ENCODE measurements at places on chromosomes 7 and 10.

DNA sequence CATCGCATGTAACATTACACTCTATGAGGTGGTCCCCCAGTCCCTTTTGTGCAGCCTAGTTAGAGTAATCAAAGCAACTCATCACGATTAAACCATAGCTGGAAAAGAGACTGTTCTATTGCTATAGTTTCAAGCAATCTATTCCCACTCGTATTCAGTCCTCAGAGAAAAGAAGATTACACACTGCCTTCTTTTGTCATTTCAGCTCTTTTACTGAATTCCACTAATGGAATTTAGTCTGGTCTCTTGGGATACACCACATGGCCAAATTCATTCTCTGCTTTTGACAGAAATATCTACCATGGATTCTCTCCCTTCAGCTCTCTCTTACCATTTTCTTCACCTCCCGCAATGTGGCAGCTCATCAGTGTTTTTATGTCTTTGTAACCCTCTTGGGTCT, 108.9 kb upstream of the HDAC9 start:
- no peaks in the 10 kb centered on the region for H3K36me3 ChIP-seq
- peak overlapping the region; percentile 3 for H3K27ac ChIP-seq
- DNase-seq = no peak
- no peaks in the 10 kb centered on the region for H3K27me3 ChIP-seq

- no peak overlapping the region for H3K4me3 ChIP-seq
- DNase-seq = no peak
- peaks cover 1% of the 10 kb centered on the region for H3K27me3 ChIP-seq
- H3K27ac ChIP-seq = no peak overlapping the region
- H3K36me3 ChIP-seq = peaks cover 12% of the 10 kb centered on the region
Observed at GRCh38 chr7:156279635-156280034, 360.9 kb upstream of the RNF32 start.

DNA sequence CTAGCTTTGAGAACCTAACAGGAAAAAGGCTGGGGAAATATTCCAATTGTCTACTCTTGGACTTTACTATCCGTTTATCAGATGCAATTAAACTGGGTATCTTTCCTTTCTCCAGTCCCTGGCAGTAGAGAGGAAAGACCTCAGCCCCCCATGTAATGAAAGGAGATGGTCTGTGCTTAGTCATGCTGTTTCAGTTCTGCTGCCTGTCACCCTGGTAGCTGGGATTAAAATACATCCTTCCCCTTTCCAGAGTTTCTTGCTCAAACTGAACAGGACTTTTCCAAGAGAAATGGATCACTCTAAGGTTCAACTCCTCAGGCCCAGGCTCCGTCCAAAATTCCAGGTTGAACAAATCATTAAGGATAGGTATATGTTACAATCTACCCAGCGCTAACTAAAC, 202.9 kb downstream of the PTEN start:
- H3K4me1 ChIP-seq = no peaks in the 10 kb centered on the region
- no peak overlapping the region for H3K4me3 ChIP-seq
- no peak for DNase-seq
- H3K36me3 ChIP-seq = peaks cover 4% of the 10 kb centered on the region
- H3K27ac ChIP-seq = no peak overlapping the region

- H3K27me3 ChIP-seq = peaks cover 5% of the 10 kb centered on the region
- H3K4me1 ChIP-seq = peaks cover 14% of the 10 kb centered on the region
- no peak for DNase-seq
- H3K4me3 ChIP-seq = no peak overlapping the region
Observed at GRCh38 chr7:74584160-74584954, 73.2 kb upstream of the GTF2I start.

DNA sequence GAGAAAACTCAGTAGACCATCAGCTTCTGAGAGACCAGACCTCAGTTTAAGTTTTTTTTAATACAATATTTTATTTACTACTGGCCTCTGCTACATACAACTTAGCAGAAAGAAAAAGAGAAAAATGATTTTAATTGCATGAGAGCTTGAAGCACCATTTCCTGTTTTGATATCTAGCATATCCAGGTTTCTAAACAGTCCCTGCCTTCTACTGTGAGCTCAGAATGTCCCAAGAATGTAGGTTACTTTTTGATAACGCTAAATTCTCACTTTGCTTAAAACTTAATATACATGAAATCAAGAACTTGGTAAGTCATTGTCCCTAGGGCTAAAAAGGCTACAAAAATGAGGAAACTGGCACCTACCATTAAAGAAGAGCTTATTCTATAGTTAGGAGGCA, 7.0 kb downstream of the TMEM243 start:
- no peaks in the 10 kb centered on the region for H3K4me1 ChIP-seq
- no peak for DNase-seq
- no peak overlapping the region for H3K4me3 ChIP-seq
- peaks cover 6% of the 10 kb centered on the region for H3K36me3 ChIP-seq
- no peak overlapping the region for H3K27ac ChIP-seq

GRCh38 chr10:79378647-79379511, 31.6 kb downstream of the PPIF start:
- H3K36me3 ChIP-seq = no peaks in the 10 kb centered on the region
- DNase-seq = no peak
- no peak overlapping the region for H3K4me3 ChIP-seq
- H3K27me3 ChIP-seq = peaks cover 1% of the 10 kb centered on the region
- H3K27ac ChIP-seq = no peak overlapping the region

GRCh38 chr7:140317597-140317996, 80.7 kb downstream of the SLC37A3 start:
- H3K4me1 ChIP-seq = no peaks in the 10 kb centered on the region
- no peak overlapping the region for H3K4me3 ChIP-seq
- H3K27ac ChIP-seq = no peak overlapping the region
- H3K27me3 ChIP-seq = peaks cover 2% of the 10 kb centered on the region

GRCh38 chr7:82665966-82666507, 222.5 kb upstream of the CACNA2D1 start:
- H3K27me3 ChIP-seq = no peaks in the 10 kb centered on the region
- no peaks in the 10 kb centered on the region for H3K36me3 ChIP-seq
- no peak for DNase-seq
- H3K4me1 ChIP-seq = peaks cover 9% of the 10 kb centered on the region
- H3K4me3 ChIP-seq = no peak overlapping the region

GRCh38 chr10:114199239-114199638, 20.1 kb downstream of the TDRD1 start:
- DNase-seq = no peak
- no peaks in the 10 kb centered on the region for H3K4me1 ChIP-seq
- H3K4me3 ChIP-seq = no peak overlapping the region
- H3K27me3 ChIP-seq = no peaks in the 10 kb centered on the region

DNA sequence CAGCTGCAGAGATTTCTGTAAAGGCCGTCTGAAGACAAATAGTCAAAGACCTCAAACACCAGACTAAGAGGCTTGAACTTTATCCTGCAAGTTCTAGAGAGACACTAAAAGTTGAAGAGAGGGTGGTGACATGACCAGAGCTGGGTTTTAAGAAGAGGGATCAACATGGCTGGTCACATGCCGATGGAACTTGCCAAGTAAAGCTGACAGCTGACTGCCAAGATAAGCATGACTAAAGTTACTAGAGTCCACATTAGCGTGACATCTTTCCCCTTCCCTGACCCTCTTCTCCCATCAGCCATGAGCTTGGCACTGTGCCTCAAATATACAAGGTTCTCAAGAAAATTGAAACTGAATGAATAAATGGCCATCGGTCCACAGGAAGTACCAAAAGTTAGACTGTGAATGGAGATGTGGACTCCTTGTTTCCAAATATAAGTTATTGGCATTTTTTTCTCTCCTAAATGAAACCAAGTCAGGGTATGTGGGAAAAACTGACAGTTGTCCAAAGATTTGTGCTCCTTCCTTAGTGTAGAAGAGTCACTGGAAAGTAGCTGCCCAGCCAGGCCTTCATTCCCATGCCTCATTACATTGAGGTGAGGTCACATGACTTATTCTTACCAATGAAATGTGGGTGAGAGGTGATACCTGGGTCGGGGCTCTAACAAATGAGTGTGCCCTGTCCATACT, 24.5 kb downstream of the XPNPEP1 start:
- no peaks in the 10 kb centered on the region for H3K36me3 ChIP-seq
- peaks cover 19% of the 10 kb centered on the region for H3K4me1 ChIP-seq
- no peak overlapping the region for H3K4me3 ChIP-seq
- H3K27ac ChIP-seq = no peak overlapping the region

- H3K4me3 ChIP-seq = no peak overlapping the region
- peaks cover 24% of the 10 kb centered on the region for H3K36me3 ChIP-seq
- H3K4me1 ChIP-seq = no peaks in the 10 kb centered on the region
- no peak overlapping the region for H3K27ac ChIP-seq
Observed at GRCh38 chr10:127866276-127867013, 26.3 kb downstream of the CLRN3 start.

GRCh38 chr10:98295907-98296306, 27.9 kb upstream of the LOXL4 start:
- H3K27ac ChIP-seq = no peak overlapping the region
- DNase-seq = no peak
- no peak overlapping the region for H3K4me3 ChIP-seq
- peaks cover 3% of the 10 kb centered on the region for H3K27me3 ChIP-seq
- H3K36me3 ChIP-seq = no peaks in the 10 kb centered on the region

DNA sequence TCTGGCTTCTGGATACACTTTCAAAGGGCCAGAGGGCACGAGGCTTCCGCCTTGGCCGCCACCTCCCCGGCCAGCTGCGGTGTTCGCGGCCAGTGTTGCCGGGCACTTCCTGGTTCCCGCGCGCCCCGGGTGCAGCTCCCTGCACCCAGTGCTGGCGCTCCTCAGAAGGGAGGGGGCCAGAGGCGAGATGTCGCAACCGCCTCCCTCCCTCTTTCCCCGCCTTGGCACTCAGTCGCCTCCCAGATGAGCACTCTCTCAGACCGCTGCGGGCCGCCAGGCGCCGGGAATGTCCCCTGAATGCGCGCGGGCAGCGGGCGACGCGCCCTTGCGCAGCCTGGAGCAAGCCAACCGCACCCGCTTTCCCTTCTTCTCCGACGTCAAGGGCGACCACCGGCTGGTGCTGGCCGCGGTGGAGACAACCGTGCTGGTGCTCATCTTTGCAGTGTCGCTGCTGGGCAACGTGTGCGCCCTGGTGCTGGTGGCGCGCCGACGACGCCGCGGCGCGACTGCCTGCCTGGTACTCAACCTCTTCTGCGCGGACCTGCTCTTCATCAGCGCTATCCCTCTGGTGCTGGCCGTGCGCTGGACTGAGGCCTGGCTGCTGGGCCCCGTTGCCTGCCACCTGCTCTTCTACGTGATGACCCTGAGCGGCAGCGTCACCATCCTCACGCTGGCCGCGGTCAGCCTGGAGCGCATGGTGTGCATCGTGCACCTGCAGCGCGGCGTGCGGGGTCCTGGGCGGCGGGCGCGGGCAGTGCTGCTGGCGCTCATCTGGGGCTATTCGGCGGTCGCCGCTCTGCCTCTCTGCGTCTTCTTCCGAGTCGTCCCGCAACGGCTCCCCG, at the start of gene FFAR4:
Gene FFAR4 (plus strand): TSS at position 231 of the 842 bp plus-strand sequence. CDS start 56 bp downstream, at position 287.
- no peak within 1 kb of the TSS for H3K27ac ChIP-seq
- peak; percentile 40 for DNase-seq
- H3K36me3 ChIP-seq = peaks cover 12% of the 10 kb centered on the region
- H3K4me1 ChIP-seq = peaks cover 1% of the 10 kb centered on the region
- peaks cover 18% of the 10 kb centered on the region for H3K27me3 ChIP-seq

GRCh38 chr7:44216019-44216418, 15.2 kb downstream of the YKT6 start:
- peaks cover 9% of the 10 kb centered on the region for H3K27me3 ChIP-seq
- DNase-seq = no peak
- H3K36me3 ChIP-seq = no peaks in the 10 kb centered on the region
- H3K4me3 ChIP-seq = no peak overlapping the region

DNA sequence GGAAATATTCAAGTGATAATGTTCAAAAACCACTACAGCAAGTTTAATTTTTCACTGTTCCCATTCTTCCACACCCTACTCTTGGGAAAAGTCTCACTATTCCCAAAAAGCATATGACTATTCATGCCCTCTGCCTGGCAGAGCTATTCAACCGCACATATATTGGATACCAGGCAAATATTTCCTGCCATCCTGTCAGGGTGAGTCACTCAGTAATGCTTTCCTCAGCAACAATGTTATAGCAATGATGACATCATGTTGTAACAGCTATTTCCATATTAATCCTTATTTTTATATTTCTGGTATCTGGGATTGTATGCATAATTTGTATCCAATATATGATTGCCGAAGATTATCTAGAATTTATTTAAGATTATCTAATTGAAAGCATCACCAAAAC, 114.0 kb upstream of the PLXDC2 start:
- no peaks in the 10 kb centered on the region for H3K4me1 ChIP-seq
- H3K27ac ChIP-seq = no peak overlapping the region
- no peaks in the 10 kb centered on the region for H3K36me3 ChIP-seq
- H3K4me3 ChIP-seq = no peak overlapping the region
- DNase-seq = no peak

GRCh38 chr10:123890756-123891143, 857 bp downstream of the CPXM2 start:
- no peak for DNase-seq
- no peaks in the 10 kb centered on the region for H3K36me3 ChIP-seq
- H3K27ac ChIP-seq = no peak overlapping the region
- H3K4me3 ChIP-seq = peak overlapping the region; percentile 78
- H3K4me1 ChIP-seq = peaks cover 2% of the 10 kb centered on the region

GRCh38 chr7:116540743-116541142, 15.9 kb downstream of the CAV1 start:
- H3K4me1 ChIP-seq = no peaks in the 10 kb centered on the region
- H3K4me3 ChIP-seq = no peak overlapping the region
- peaks cover 4% of the 10 kb centered on the region for H3K36me3 ChIP-seq
- DNase-seq = no peak
- H3K27ac ChIP-seq = no peak overlapping the region
- H3K27me3 ChIP-seq = peaks cover 6% of the 10 kb centered on the region

DNA sequence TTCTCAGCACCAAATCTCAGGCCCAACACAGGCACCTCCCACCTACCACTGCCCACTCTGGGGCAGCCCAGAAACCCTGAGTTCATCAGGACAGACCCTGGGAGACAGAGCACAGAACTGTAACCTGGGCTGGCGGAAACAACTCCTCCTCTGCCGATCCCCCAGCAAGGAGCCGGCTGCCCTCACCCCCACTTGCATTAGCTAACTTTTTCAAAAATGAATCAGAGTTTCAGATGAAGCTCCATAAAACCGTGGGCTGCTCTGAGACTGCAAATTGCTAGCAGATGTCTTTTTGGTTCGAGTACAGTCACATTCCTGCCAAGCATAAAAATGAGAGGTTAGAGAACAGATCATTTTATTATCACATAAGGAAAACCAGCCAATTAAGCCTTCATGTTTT, 93.4 kb upstream of the PARD3 start:
- peaks cover 22% of the 10 kb centered on the region for H3K4me1 ChIP-seq
- H3K4me3 ChIP-seq = no peak overlapping the region
- H3K27ac ChIP-seq = no peak overlapping the region
- no peak for DNase-seq
- no peaks in the 10 kb centered on the region for H3K27me3 ChIP-seq

DNA sequence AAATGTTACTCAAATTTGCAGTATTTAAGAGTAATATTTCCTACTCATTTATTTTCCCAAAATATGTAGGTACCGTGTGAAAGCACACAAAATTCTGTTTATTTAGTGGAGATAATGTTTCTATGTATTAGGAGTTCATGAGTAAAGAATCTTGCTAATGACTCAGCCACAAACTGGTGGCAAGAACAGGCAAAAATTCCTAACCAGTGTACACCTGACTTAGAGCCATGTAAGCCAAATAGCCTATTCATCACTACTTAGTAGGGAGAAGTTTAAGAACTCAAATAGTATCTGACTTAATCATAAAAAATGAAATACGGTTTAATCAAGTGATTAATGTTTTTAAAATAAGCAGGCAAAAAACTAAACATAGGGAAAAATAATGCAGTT, 169.0 kb downstream of the SRPK2 start:
- peaks cover 1% of the 10 kb centered on the region for H3K27me3 ChIP-seq
- H3K4me3 ChIP-seq = no peak overlapping the region
- DNase-seq = no peak
- H3K36me3 ChIP-seq = no peaks in the 10 kb centered on the region
- H3K27ac ChIP-seq = no peak overlapping the region
- H3K4me1 ChIP-seq = peaks cover 25% of the 10 kb centered on the region

Measured in glutamatergic neuron (in vitro differentiated cells).